ENCODE measurements at places on chromosomes 5 and 9. TPM values are rescaled to one million over a fixed set of nuclear protein-coding genes. Genes with fewer than 3 reads are reported as not detected.
A peak's percentile ranks its signal among the peaks of the same experiment; 100 is the strongest.

The PHYHD1 gene
- not detected for total RNA-seq

The DBH gene
- not detected for total RNA-seq

The UGT3A1 gene
- total RNA-seq: not detected

The WDR38 gene
- total RNA-seq: not detected

The TMEM174 gene
- total RNA-seq: not detected

The PALM2AKAP2 gene
- 1.2 TPM for total RNA-seq

The SIGMAR1 gene
- total RNA-seq: 97.8 TPM

The SUB1 gene
- 185 TPM for total RNA-seq

The KCTD16 gene
- total RNA-seq: not detected

GRCh38 chr5:41057231-41057630 lies 13.9 kb downstream of the MROH2B start:
- no peaks in the 10 kb centered on the region for H3K27me3 ChIP-seq
- no peaks in the 10 kb centered on the region for H3K36me3 ChIP-seq
- no peaks in the 10 kb centered on the region for H3K4me1 ChIP-seq
- no peak for DNase-seq
- H3K27ac ChIP-seq: no peak overlapping the region
- no peak overlapping the region for H3K4me3 ChIP-seq

DNA sequence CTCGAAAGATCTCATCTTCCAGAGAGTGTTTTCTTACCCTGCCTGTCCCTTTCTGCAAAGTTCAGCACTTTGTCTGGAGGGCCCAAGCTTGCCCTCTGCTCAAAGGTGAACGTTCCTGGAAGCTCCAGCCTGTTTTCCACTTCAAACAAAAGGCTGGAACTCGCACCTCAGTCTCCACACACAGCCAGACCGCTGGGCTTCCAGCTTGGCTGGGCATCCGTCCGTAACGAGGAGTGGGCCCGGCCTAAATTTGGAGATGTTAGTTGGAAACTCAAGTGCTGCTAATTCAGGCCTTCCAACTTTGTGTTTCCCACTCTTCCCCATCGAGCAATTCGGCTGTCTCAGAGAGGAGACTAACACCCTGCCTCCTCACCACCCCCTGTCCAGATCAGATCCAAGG lies 35.1 kb downstream of the FGF18 start:
- H3K27me3 ChIP-seq: peaks cover 37% of the 10 kb centered on the region
- no peaks in the 10 kb centered on the region for H3K36me3 ChIP-seq
- no peak overlapping the region for H3K4me3 ChIP-seq
- H3K27ac ChIP-seq: no peak overlapping the region
- no peaks in the 10 kb centered on the region for H3K4me1 ChIP-seq

GRCh38 chr5:176676361-176676824 lies 29.1 kb downstream of the TSPAN17 start:
- DNase-seq: peak; percentile 65
- H3K36me3 ChIP-seq: no peaks in the 10 kb centered on the region
- H3K27ac ChIP-seq: no peak overlapping the region
- no peak overlapping the region for H3K4me3 ChIP-seq

GRCh38 chr5:151496041-151496484 lies 48.7 kb downstream of the SLC36A1 start:
- DNase-seq: no peak
- H3K4me3 ChIP-seq: no peak overlapping the region
- H3K36me3 ChIP-seq: no peaks in the 10 kb centered on the region

DNA sequence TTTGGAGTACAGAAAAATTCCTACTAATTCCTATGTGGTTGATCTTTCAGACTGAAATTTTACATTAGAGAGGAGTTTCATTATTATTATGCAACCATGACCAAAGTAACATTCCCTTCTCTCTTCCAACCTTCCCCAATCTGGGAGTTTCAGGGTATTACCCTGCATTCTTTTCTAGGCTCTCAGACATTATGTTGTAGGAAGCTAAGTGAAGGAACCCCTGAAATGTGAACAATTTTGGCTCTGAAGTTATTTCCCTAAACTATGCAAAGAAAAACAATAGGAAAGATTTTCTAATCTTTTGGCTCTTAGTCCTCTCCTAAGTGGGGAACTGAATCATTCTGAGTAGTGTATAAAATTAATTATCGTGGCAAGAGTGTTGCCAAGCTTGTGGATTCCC lies 63.3 kb upstream of the ZFAND5 start:
- H3K4me1 ChIP-seq: no peaks in the 10 kb centered on the region
- H3K4me3 ChIP-seq: no peak overlapping the region
- H3K27me3 ChIP-seq: no peaks in the 10 kb centered on the region
- H3K36me3 ChIP-seq: no peaks in the 10 kb centered on the region

DNA sequence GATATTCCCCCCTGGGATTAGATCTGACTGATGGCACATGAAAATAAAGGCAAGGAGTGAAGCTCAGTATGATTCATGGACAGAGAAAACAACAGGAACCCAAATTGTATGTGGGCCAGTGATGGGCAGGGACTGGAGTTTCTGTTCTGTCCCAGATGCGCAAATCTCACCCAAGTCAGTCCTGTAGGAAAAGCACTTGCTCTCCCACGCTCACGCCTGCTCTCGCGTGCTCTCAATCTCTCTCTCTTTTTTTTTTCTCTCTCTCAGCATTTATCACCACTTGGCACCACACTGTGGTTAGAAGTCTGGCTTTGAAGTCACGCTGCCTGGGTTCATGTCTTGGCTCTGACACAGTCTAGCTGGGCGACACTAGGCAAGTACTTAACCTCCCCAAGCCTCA lies 106.5 kb upstream of the LRRTM2 start:
- peaks cover 8% of the 10 kb centered on the region for H3K36me3 ChIP-seq
- no peaks in the 10 kb centered on the region for H3K4me1 ChIP-seq
- no peak overlapping the region for H3K4me3 ChIP-seq
- H3K27me3 ChIP-seq: no peaks in the 10 kb centered on the region

DNA sequence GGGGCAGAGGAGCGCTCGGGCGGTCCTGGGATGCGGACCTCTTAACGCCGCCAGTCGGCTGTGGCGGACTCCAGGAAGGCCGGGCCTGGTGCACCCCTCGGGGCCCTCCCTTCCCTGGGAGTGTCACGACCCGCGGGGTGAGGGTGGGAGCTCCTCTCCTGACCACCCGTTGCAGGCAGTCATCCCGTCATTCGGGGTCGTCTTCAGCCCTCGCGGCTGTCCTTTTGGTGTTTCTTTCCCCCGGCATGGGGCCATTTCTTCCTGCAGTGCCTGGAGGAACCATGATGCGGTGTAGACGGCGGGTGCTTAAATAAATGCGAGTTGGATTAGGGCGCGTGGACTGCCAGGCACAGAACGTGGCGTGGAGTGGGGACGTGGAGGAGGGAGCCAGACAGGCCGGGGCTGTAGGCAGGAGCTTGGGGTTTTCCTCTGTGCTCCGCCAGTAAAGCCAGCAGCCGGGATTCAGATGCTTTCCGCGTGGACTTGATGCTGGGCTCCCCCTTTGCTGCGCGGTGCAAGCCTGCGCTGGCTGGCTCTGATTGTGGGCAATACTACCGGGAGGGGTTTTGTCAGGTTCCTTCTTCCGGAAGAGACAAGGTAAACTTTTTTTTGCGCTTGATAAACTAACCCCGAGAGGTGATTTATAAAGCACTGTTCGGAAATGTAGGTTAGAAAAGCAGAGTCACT lies 868 bp downstream of the KDM4C start:
- peak; percentile 8 for DNase-seq
- peak overlapping the region; percentile 98 for H3K4me3 ChIP-seq
- H3K36me3 ChIP-seq: no peaks in the 10 kb centered on the region
- H3K4me1 ChIP-seq: peaks cover 3% of the 10 kb centered on the region

DNA sequence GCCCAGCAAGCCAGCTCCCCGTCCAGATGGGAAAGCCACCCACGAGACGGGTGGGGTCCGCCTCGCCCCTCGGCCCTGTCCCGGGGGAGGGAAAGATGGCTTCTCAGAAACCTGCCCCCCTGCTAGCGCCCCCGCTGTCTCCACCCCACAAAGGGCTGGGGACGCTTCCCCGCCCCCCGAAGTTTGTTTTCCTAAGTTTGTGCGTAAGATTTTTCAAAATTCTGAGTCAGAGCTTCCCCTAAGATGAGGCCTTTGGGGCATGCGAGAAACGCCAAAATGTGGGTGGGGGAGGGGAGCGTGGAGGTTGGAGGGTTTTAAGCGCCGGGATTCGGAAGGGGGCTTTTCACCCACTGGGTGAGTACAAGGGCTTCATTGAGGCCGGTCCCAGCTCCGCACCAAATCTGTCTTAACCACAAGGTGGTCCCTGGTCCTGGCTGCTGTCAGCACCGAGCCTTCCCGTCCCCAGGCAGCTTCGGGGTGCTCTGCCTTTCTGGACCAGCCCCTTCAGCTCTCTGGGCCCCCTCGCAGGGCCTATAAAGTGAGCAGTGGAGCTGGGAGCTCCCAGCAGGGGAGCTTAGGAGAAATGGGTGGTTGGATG lies 32.3 kb downstream of the PRRX2 start:
- peak; percentile 6 for DNase-seq
- no peaks in the 10 kb centered on the region for H3K36me3 ChIP-seq
- no peaks in the 10 kb centered on the region for H3K27me3 ChIP-seq
- peaks cover 5% of the 10 kb centered on the region for H3K4me1 ChIP-seq

GRCh38 chr9:79663878-79664277 lies 92.1 kb downstream of the TLE4 start:
- no peaks in the 10 kb centered on the region for H3K27me3 ChIP-seq
- H3K36me3 ChIP-seq: no peaks in the 10 kb centered on the region
- H3K4me1 ChIP-seq: peaks cover 29% of the 10 kb centered on the region

DNA sequence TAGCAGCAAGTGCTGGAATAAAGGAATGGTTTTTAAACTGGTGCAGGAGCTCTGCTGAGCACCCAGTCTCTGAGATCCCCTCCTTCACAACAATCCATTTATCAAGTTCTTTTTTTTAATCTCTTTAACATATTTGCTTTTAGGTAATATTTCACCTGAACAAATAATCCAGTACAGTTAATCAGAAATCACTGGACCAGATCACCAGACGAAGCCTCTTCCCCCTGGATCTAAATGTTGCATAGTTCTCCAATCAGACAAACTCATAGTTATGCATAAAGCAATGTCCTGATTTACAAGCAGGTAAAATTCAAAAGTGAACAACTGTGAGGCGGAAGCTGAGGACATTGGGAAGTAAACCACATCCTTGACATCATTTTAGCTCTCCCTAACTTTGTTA lies 657.7 kb upstream of the RORB start:
- DNase-seq: no peak
- H3K4me3 ChIP-seq: no peak overlapping the region
- no peaks in the 10 kb centered on the region for H3K4me1 ChIP-seq

DNA sequence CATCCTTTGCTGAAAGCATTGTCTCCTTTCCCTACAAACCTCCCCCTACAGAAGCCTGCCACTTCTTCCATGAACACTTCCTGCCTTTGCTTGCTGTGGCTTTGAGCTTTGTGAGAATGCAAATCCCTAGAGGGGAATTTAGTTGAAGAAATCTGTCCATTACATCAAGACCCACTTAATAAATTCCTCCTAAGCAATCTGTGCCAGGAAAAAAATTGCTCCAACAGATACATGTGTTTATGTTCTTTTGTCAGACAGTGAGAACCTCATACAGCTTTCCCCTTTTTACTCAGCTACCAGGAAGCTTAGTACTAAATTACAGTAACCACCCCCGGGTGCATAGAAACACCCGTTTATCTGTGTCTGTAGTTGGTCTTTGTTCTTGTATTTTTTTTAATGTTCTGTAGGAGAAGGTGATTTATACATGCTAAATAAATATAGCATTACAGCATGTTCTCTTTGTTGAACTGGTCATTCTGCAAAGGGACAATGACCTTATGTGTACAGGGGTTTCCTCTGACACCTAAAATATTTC lies 43.9 kb downstream of the SH3TC2 start:
- H3K4me1 ChIP-seq: peaks cover 12% of the 10 kb centered on the region
- peaks cover 13% of the 10 kb centered on the region for H3K36me3 ChIP-seq
- no peak overlapping the region for H3K4me3 ChIP-seq

DNA sequence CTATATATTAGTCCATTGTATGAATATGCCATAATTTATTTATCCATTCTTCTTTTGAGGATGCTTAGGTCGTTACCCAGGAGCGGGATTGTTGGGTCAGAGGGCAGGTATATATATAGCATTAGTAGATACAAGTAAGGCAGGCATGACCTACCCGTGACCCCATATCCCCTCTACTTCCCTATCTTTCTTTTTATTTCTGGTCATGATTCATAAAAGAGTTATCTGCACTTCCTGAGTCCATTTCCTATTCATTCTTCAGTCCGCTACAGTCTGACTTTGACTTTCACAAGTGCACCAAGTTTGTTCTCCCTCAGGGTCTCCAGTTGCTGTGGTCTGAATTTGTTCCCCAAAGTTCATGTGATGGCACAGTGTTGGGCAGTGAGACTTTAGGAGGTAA lies 6.9 kb downstream of the RHOBTB3 start:
- H3K36me3 ChIP-seq: no peaks in the 10 kb centered on the region
- no peak overlapping the region for H3K4me3 ChIP-seq
- DNase-seq: no peak
- no peak overlapping the region for H3K27ac ChIP-seq
- no peaks in the 10 kb centered on the region for H3K27me3 ChIP-seq
- peaks cover 7% of the 10 kb centered on the region for H3K4me1 ChIP-seq

- DNase-seq: no peak
- H3K27ac ChIP-seq: peak overlapping the region; percentile 32
- H3K27me3 ChIP-seq: no peaks in the 10 kb centered on the region
Observed at GRCh38 chr9:93092251-93092991, 3.6 kb upstream of the CARD19 start.

DNA sequence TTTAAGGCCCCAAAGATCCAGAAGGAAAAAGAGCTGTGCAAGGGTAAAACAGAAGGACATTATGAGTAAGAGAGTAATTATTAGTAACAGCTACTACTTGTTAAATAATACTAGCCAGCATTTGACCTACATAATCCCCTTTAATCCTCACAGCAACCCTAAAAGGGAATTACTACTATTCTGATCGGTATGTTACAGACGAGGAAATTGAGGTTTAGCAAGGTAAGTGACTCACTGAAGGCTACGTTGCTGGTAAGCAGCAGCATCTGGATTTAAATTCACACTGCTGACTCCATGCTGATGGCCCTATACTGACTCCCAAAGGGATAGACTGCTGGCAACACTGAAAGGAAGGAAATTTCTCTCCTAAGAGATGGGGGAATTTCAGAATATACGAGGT lies 3.7 kb upstream of the FSD1L start:
- H3K4me3 ChIP-seq: no peak overlapping the region
